Stimulated activated CD4-positive, alpha-beta T cell treated with anti-CD3 and anti-CD28 coated beads, Interleukin-1b, Interleukin-23, amount 100 ng/mL, for 1 hour (primary cell): ENCODE measurements at places on chromosomes 1 and 21.

GRCh38 chr1:906600-907420, 16.9 kb upstream of the SAMD11 start:
- DNase-seq: no peak

GRCh38 chr1:49085079-49085478, 308.4 kb upstream of the BEND5 start:
- DNase-seq: no peak

DNA sequence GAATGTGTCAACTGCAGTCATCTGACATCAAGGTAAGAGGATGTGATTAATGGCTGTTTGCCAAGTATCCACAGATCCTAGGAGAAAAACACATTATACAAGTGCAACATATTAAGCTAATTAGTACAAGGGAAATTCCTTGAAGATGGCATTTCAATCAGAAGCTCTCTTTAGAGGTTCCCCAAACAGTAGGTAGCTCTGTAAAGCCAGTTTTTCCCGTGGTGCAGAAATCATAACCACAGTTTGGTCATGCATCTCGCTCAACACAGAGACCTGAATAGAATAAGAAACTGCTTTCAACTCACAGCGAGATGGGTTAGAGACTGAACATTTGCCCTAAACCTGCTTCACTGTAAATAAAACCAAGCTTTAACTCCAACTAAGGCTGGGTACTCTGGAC, 230.5 kb upstream of the CAMK1G start:
- no peak for DNase-seq

DNA sequence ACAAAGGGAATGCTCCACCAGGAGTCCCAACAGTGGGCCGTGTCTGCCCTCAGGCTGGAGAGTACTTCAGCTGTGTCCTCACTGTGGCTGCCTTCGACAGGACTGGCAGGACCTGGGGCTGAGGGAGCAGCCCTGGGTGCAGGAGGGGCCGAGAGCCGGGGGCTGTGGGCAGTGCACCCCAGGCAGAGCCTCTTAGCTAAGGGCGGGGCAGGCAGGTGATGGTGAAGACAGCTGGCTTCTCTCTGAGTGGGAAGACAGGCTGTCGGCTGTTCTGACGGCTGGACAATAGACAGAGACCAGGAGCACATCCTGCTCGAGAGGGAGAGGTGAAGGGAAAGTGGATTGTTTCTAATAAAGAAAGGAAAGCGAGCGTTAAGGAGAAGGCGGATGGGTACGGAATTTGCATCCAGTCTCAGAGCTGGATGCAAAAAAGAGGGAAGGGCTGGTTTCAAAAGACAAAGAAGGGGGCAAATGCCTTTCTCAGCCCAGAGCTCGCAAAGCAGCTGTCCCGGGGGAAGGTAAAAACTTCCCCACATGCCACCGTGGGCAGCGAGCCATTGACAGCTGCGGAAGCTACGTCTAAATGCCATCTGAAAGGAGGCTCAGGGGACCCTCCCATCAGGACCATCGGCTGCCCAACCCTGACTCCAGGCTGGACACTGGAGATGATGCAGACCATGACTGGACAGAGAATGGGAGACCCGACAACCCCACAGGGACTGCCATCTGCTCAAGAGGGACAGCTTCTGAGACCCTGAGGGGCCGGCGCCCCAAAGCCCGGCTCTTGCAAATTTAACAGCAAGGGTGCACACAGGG, 92.0 kb downstream of the STUM start:
- DNase-seq: no peak

GRCh38 chr21:31900121-31900895, 27.5 kb downstream of the HUNK start:
- DNase-seq: no peak

DNA sequence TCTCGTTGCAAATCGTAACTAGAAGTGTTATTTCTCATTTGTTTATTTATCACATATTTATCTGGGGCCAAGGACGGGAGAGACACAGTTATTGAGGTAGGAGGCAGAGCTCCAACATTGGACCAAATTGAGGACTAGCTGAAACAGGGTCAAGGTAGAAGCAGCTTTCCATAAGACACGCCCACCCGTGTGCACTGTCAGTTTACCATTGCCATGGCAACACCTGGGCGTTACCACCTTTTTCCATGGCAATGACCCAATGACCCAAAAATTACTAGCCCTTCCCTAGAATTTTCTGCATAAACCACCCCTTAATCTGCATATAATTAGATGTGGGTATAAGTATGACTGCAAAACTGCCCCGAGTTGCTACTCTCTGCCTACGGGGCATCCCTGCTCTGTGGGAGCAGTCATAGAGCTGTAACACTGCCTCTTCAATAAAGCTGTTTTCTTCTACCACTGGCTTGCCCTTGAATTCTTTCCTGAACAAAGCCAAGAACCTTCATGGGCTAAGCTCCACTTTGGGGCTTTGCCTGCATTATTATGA, 72.7 kb downstream of the FBXO2 start:
- DNase-seq: no peak
